ENCODE measurements at places on chromosomes 3 and 15.

- no peak for DNase-seq
These were observed 17.2 kb downstream of the ARRDC4 start for GRCh38 chr15:97977734-97978133.

DNA sequence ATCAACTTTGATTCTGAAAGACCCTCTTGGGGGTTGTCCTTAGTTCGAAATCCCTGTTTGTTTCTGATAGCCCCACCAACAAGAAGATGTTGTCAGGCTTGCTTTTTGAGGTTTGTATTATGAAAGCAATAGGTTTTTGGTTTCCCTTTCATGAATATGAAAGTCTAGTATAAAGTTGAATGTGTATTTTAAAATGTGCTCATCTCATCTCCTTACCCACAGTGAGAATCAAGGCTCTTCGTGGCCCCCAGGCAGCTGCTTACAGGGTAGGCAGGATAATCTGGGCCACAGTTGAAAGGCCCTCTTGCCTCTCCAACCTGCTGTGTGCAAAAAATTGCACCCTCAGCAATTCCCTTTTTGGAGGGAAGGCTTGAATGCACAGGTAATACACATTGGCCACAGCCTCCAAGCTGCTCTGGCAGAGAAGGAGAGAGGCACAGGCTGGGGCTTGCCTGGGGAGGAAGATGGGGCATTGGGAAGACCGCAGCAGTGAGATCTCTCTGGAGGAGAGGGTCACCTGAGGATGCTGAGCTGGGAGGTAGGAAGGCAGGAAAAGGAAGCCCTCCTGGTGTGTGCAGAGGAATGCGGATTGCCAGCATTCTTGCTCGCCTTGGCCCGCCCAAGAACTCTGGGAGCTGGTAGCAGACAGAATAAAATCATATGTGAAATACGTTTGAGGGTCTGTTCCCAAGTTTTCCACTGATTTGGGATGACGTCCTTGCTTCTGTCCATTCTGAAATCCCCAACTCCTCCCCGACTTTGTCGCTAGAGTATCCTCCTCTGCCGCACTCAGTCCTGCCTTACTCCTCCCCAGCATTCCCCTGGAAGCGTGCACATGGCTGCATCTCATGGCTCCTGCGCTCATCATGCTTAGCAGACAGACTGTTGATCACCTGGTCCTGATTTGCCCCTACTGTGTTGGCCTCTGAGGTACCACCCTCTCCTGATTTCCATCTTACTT, 196.4 kb downstream of the RPLP1 start:
- DNase-seq, result no peak

- DNase-seq, result no peak
These were observed 30.5 kb upstream of the TIPARP start for GRCh38 chr3:156643729-156644389.

DNA sequence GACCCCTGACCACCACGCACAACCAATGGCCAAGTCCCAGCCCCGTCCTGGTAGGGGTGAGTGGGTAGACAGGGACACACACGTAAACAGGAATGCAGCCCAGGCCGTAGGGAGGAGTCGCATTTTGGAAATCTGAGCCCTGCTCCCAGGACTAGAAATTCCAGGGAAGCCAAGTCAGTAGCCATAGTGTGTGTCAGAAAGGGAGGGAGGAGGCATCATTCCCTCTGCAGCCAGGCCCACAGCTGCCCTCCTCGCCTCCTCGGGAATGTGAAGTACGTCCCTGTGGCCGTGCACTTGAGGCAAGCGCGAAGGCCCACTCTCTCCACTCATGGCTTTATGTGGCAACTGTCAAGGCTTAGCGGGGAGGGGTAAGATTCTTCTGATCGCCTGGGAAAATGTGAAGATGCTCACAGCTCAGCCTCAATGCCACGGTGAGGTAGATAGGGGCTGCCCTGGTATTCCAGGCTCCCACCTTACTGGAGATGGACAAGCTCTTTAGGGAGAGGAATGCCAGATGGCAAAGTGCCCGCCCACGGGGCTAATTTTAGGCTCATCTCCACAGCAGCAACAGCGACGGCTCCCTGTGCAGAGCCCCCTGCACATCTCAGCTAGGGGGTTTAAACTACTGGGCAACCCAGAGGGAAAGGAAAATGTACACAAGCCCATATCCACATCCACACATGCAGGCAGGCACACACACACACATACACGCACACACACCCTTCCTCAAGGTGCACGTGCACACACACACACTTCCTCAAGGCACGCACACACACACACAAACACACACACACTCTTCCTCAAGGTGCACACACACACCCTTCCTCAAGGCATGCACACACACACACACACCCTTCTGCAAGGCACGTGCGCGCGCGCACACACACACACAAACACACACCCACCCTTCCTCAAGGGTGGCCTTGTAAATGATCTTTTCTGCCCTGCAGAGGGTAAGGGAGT, 65.5 kb downstream of the ADCY5 start:
- no peak for DNase-seq

- DNase-seq, result no peak
These were observed 7.9 kb downstream of the GBE1 start for GRCh38 chr3:81753416-81754027.

DNA sequence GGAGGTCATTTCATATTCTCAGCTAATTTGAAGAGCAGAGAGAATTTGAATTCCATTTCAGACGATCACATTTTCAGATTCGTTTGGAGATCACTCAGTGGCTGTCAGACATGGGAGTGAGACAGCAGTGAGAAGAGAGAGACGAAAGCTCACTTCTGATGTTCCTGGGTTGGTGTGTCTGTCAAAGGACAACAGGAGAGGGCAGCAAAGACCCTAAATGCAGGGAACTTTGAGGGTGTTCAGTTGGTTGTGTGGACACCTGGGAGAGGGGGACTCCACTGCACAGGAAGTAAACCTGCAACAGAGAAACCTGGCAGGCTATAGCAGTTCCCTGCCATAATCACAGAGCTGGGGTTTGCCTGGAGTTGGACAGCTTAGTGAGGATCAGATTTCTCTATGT, 675.1 kb downstream of the SQOR start:
- DNase-seq, result no peak

DNA sequence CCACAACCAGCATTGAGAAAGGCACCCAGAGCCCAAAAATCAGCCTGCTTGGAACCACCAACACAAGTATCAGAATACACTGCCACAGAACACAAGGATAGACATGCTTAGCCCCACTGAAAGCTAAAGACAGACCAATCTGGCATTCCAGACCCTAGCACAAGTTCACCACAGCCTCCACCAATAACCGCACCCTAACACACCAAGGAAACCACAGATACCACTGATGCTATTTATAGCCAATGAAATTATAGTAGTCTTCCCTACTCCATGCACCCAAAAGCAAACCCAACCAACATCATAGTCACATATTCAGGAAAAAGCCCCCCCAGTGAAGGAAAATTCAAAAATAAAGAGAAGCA, 83.9 kb upstream of the STT3B start:
- no peak for DNase-seq

GRCh38 chr3:114714237-114714636, 420.4 kb downstream of the TIGIT start:
- no peak for DNase-seq

DNA sequence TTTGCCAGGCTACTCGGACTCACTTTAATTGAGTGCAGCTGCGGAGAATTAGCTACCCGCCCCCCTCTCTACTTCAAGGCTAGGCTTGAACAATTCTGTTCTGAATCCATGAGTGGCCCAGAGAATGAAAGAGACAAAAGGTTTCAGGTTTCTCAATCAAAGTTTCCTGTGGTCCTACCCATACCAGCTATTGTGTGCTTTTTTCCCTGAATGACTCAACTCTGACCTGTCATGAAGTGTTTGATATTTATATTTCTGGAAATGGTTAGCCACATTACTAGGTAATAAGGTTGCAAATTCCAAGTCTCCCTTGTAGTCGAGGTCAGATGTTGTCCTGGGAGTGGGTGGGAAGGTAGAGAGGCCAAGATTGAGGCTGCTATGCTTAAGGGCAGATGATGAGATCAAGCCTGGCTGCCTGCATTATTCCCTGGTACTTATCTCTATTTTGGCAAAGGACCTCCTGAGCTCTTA, 392.7 kb upstream of the TBL1XR1 start:
- DNase-seq, result no peak

DNA sequence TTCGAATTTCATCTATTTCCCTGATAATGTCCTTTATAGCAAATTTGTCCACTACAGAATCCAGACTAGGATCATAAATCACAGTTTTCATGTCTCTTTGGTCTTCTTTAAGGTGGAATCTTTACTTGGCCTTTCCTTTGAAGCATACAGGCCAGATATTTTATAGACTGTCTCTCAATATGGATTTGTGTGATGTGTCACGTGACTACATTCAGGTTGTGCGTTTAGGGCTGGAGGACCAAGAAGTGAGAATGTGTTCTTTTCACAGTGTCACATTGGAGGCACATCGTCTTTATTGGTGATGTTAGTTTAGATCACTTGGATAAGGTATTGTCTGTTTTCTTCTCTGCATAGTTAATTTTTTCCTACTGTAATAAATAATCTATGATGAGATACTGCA, 232.9 kb downstream of the MEIS2 start:
- DNase-seq, result no peak

GRCh38 chr3:171953301-171954022, 85.9 kb upstream of the FNDC3B start:
- DNase-seq, result no peak

GRCh38 chr3:103977417-103977816, 1389.3 kb upstream of the ALCAM start:
- no peak for DNase-seq

DNA sequence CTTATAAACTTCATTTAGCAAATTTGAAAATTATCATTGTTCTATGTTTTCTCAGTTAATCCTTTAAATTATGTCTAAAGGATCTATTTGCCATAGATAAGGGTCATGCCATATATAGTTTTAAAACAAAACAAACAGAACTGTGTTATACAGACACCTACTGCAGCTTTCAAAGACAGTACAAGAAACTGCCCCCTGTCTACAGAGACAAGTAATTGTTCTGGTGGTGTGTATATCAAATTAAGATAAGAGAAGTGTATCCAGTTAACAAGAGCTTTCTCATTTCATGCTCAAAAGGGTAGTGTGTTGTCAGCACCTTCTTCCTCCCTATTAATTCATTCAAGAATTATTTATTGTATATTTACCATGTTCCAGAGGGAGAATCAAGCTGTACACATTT, 201.2 kb downstream of the FMN1 start:
- DNase-seq, result no peak

DNA sequence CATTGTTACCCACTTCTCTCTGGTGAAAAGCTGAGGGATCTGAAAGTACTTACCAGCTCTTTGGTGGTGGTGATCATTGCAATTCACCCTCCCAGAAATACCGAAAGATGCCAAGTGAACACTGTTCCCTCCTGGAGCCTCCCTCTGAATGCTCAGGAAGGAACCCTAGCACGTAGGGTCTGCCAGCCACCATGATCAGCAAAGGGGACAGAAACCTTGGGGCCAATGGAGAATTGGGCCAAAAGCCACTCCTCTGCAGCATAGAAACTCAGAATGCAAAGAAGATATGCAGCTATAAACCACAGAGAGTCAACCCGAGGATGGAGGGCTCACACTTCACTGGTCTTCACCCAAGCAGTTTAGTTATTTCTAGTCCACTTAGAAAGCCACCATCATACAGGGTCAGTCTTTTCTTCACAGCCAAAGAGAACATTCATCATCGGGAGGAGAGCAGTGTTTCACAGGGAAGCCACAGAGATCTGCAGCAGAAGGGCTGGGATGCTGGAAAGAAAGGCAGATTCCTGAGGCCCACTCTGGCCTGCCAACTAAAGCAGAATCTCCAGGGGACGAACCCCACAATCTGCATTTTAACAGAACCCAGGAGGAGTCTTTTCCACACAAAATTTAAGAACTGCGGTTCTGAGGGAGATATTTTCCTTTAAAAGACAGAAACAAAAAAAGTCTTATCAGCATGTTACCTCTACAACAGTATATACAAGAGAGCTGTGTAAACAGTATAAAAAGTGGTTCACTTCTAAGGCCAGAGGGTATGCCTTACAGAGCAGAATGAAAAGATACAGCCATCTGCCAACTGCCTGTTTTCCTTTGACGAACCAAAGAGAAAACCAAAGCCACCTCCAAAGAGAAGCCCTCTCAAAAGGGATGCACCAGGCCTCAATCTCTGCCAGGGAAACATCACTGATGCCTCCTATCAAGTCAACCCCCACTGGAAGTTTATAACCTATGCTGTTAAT, 11.3 kb downstream of the TBC1D2B start:
- DNase-seq, result no peak

GRCh38 chr3:32303977-32304881, 65.7 kb downstream of the CMTM8 start:
- no peak for DNase-seq

- no peak for DNase-seq
These were observed 51.6 kb downstream of the SLC7A14 start for GRCh38 chr3:170534227-170534626.

GRCh38 chr15:78159395-78159794, 10.2 kb downstream of the IDH3A start:
- no peak for DNase-seq

DNA sequence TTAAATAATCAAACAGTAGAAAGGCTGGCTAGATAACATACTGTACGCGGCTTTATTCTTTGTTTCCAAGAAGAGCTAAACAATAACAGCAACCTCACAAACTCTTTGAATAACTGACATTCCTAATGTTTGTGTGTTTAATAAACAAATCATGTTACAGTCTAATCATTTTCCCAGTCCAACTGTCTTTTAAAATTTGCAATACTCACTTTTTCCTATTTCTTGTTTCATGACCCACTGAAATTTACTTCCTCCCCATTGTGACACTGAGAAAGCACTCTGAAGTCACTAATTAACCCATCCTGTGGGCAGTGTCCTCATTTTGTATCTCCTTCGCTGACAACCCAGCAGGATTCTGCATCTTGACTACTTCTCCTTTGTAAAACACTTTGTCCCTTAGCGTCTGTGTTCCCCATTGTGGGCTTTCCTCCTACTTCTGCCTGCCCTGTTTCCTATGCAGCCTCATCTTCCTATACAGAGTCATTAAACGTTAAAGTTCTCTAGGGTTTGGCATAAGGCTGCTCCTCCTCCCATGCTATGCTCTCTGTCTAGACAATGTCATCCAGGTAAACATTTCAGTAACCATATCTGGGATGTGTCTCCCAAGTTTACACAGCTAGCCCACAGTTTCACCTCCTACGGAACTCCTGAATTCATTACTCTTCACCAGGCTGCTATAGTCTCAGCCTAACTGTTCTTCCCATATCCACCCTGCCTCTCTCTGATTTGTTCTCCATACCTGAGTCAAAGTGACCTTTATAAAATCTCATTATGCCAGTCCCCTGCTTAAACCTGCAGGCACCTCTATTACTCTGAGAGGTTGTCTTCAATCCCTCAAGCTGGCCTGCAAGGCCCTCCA, 148.9 kb downstream of the GREM1 start:
- DNase-seq, result no peak

GRCh38 chr3:181358562-181358961, 353.2 kb upstream of the SOX2 start:
- no peak for DNase-seq

- DNase-seq, result no peak
These were observed 1045.0 kb downstream of the NTRK3 start for GRCh38 chr15:87211547-87211946.

DNA sequence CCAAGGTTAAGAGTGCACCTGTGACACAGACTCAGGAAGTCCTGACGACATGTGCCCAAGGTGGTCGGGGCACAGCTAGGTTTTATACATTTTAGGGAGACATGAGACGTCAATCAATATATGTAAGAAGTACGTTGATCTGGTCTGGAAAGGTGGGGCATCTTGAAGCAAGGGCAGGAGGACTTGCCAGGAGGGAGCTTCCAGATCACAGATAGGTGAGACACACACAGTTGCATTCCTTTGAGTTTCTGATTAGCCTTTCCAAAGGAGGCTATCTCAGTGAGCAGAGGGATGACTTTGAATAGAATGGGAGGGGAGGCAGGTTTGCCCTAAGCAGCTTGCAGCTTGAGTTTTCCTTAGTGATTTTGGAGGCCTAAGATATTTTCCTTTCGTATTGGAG, 257.4 kb downstream of the CGGBP1 start:
- no peak for DNase-seq
